ENCODE measurements at places on chromosomes 5 and 9. TPM values are rescaled to one million over a fixed set of nuclear protein-coding genes. Genes with fewer than 3 reads are reported as not detected.

- H3K4me1 ChIP-seq = no peaks in the 10 kb centered on the region
- H3K27me3 ChIP-seq = no peaks in the 10 kb centered on the region
- no peaks in the 10 kb centered on the region for H3K36me3 ChIP-seq
- no peak for DNase-seq
- no peak overlapping the region for H3K4me3 ChIP-seq
These were observed 440.6 kb upstream of the PAPPA start for GRCh38 chr9:115712981-115713380.

DNA sequence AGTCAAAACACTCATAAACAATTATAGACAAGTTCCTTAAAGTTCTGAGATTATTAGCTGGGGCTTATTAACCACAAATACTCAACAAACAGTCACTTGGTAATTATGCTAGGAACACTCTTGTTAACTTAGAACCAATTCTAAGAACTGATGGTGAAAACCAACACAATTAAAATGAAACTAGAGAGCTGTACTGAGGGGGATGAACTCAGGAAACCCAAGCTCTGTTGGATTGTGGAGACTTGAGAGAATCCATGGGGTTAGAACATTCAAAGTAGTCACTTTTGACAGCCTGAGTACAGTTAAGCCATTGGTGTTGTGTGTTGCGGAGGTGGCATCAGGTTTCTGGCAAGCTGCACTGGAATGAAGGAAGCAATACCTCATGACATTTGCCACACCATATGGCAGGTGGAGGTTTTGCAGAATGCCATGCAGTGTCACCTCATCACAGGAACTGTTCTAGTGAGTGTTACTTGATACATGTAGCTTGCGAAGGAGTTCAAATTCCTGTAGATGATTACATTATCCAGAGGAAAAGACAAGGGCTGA is 480.9 kb upstream of the CD180 start:
- no peak overlapping the region for H3K4me3 ChIP-seq
- H3K4me1 ChIP-seq = peaks cover 5% of the 10 kb centered on the region
- H3K36me3 ChIP-seq = no peaks in the 10 kb centered on the region
- no peak for DNase-seq

Gene PRUNE2
- 5.5 TPM for polyA plus RNA-seq

Gene NR5A1
- polyA plus RNA-seq = 0.29 TPM

GRCh38 chr5:172353846-172354245 is 70.3 kb upstream of the UBTD2 start:
- no peak overlapping the region for H3K4me3 ChIP-seq

DNA sequence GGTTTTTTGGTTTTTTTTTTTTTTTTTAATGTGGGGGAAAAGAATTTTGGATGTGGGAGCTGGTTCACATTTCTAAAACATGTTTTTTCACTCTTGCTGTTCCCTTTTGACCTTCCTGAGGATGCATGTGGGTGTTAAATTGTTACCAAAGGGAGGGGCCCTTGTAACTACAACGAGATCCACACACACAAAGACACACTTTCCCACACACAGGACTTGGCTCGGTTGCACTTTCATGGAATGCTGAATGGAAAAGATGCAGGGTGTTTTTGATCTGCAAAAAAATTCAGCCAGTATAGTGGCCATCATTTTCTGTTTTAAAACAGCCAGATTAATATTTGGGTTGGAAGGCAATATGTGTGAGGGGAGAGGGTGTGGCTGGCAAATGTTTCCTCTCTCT is 576.9 kb downstream of the EBF1 start:
- no peak overlapping the region for H3K27ac ChIP-seq
- H3K4me1 ChIP-seq = no peaks in the 10 kb centered on the region
- H3K36me3 ChIP-seq = no peaks in the 10 kb centered on the region
- no peak overlapping the region for H3K4me3 ChIP-seq
- DNase-seq = no peak
